Stimulated activated naive CD4-positive, alpha-beta T cell treated with Interleukin-2 at 50 U/mL for 16 hours (primary cell): ENCODE measurements at places on chromosomes 12 and 14.

- no peak for DNase-seq
Measured at GRCh38 chr14:104519721-104520120, 59.8 kb upstream of the C14orf180 start.

- no peak for DNase-seq
Measured at GRCh38 chr12:45231515-45232145, 15.7 kb downstream of the ANO6 start.

DNA sequence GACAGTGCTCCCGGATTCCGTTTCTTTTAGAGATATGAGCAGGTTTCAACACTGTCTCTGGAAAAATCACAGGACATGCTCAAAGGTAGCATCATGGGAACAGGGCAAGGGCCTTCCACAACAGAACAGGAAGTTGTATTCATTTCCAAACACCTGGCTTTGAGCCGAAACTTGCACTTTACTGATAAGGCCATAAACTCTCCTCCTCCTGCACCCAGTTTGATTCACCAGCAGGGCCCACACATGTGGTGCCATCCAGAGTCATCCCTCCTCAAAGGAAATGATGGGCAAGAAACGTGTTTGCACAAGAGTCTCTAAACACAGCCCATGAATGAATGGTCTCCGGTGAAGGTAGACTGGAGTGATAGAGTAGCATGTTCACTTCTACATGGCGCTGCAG, 268.4 kb upstream of the FKBP4 start:
- no peak for DNase-seq

DNA sequence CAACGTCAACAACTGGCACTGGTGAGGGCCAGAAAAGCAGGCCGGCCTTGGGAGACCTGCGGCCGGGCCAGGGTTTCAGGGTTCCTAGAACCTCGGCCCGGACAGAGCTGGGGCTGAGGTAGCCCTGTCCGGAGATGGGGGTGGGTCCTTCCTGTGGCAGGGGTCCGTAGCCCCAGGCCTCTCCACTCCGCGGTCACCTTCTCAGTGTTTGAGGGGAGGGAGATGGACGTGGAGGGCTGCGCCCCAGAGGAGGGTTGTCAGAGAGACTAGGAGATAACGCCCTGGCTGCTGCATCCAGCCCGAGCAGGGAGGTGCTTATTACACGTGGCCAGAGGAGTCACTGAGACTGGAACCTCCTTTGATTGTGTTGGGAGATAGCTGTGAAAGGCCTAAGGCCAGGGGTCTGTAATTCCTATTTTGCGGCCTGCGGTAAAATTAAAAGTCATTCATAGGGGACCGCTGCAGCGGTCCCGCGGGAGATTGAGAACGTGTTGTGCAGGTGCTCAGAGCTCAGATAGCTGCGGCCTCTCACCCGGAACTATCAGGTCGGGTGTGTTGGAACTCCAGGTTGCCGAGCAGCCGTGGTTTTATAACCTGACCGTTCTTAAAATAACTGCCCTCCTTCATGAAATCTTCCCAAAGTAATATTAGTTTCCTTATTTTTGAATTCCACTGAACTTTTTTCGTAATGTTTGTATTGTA, 507 bp downstream of the AHSA1 start:
- DNase-seq, result peak; percentile 26

DNA sequence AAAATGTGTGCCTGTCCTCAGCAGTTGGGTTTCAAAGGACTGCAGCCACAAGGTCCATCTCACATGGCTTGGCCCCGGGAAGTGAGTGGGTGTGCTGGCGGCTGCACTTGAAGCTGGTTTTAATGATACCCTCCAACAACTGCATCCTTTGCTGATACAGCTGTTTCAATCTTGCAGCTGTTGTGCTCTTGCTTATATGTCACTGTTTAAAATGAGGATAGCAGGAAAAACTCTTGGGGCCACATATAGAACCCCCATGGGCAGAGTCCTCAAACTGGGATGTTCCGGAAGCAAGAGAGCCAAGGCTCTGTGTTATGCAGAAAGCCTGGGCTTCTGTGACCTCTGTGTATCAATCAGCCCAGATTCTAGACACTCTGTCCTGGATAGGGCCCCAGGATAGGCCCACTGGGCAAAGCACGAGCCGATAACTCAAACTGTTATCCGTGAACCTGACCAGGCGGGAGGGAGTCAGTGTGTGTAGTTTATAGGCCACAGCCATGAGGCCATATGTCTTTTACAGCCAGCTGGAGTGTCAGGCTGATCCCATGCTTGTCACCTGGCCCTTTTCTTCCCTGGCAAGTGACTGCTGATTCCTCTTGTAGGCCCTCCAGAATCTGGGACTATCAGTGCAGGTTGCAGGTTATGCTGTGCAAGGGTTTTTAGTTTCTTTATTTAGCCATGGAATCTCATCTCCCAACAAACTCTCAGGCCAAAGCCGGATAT, 74.3 kb downstream of the SSPN start:
- DNase-seq, result no peak

- DNase-seq, result no peak
Measured at GRCh38 chr12:102043928-102044327, 17.9 kb downstream of the WASHC3 start.

DNA sequence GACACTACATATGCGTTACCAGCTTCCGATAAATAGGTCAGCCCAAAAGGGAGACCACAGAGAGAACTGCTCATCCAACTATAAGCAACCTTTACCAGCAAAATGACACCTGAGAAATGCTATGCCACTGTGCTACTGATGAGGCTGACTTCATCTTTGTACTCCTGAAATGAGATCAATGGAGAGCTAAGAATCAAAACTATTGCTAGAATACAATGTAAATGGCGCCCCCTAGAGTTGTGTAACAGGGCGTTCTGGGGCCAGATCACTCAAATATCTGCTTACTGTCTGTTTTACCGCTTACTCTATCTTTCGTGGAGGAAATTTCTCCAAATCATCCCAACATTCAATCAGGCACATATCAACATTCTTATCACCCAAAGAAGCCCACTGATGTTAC, 4.6 kb downstream of the ZNF384 start:
- DNase-seq, result peak; percentile 31

GRCh38 chr12:121579981-121580868, 598 bp downstream of the KDM2B start:
- DNase-seq, result peak; percentile 70

GRCh38 chr14:69726761-69727511, 40.0 kb upstream of the SRSF5 start:
- peak; percentile 72 for DNase-seq

- no peak for DNase-seq
Measured at GRCh38 chr14:61380984-61381383, 59.6 kb downstream of the PRKCH start.

GRCh38 chr12:41466300-41466699, 278.2 kb downstream of the PDZRN4 start:
- no peak for DNase-seq

DNA sequence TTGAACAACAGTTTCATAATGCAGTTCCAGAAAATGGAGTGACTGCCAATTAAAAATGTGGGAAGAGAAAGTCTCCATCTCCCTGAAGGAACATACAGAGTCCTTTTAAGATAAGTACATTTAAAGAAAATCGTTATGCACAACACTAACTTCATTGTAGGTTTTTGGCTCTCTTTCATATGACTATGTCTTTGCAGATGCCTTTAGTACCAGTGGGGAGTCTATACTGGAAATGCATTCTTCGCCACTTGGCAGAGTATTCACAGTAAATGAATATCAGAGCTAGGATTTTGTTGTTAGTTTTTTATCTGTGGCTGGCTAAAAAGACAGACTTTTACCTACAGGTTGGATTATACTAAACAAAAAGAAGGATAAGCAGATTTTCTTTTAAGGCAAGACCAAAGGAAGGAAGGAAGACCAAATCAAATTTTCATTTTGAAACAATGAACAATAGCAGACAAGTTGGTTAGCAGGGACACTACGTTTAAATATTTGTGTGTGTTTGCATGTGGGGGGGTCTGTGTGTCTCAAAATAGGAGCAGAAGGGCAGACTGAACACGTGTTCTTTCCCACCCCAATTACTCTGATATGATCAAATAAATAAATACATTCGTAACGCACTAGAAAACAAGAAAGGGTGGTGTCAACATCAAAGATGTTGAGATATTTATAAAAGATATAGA, 124.5 kb downstream of the BTG1 start:
- DNase-seq, result no peak

DNA sequence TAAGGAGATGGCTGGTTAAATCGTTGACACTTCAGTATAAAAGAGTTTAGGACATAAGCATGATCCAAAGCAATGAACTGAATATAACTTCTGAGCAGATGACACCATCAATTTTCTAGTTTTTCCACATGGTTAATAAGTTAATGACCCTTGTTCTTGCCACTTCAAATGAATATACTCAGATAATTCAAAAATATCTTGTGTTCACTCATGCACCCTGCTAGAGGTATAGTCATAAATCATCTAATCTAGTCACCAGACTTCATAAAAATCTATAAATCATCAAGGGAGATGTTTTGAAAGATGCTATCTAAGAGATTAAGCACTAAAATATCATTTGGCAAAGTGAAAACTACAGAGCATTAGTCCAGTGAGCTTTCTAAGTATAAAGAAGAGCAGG, 131.9 kb downstream of the MDGA2 start:
- DNase-seq, result no peak

DNA sequence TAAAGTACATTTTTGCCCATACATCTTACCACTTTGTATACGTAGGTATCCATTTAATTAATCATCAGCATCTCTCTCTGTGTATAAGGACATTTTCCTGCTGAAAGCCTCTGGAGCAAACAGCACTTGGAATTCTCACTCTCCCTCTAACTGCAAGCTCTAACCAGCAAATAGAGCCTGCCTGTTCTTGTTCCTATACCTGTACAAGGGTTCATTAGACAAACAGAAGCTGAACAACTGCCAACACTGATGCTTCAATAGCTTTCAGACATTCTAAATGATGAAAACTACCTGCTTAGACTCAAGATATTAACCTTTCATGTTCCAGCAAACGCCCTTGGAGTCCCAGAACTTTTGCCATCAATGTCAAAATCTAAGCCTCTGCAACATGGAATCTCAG, 98.0 kb downstream of the KCNH5 start:
- DNase-seq, result no peak

DNA sequence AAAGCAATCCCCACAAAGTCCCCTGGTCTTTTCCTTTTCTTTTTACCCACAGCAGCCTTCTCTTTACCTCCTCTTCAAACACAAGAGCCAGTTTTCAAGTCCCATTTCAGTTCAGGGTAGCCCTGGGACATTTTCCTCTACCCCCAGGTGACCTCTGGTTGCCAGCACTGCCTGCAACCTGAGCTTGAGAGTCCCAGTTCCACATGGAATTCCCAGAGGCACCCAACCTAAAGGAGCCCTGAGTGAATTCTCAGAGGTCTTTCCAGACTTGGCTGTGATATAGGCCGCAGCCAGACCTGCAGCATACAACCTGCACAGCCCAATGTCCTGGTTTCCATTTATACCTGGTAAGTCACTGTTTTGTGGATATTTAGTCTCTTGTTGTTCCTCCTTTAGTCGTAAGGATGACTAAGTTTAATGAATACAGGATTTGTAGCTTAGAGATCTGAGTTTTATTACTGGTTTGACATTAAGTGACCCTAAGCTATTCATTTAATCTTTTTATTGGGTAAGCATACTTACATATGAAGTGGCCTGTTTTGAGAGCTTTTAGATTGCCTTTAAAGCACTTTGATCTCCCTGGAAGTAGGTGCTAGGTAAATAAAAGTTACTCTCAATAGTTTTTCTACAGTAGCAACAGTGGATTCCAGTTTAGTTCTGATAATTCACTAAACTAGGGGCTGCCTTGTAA, 159.8 kb downstream of the TGFB3 start:
- DNase-seq, result no peak

DNA sequence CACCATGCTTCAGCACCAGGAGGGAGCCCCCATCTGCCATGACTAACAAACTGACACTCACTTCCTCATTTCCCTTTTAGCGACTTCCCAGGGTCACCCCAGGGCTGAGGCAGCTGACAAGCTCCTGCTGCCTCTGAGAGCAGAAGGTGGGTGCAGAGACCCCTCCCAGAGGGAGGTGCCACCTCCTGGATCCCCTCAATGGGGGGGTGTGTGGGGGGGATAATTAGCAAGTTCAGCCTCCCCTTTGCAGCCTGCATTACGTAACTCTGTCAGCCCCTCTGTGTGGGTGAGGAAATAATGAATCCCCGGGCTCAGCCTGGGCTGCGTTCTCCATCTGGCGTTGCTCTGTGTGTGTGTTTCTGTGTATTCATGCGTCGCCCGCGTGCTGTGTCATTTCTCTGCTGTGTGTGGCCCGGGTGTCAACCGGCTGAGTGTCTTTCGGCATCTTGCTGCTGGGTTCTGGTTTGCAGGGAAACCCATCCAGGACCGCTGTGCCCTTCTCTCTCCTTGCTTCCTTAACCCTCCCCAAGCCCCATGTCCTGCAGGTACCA, 28.0 kb downstream of the NOS1 start:
- DNase-seq, result no peak

- DNase-seq, result peak; percentile 51
Measured at GRCh38 chr12:49750027-49750995, 9.0 kb downstream of the TMBIM6 start.

DNA sequence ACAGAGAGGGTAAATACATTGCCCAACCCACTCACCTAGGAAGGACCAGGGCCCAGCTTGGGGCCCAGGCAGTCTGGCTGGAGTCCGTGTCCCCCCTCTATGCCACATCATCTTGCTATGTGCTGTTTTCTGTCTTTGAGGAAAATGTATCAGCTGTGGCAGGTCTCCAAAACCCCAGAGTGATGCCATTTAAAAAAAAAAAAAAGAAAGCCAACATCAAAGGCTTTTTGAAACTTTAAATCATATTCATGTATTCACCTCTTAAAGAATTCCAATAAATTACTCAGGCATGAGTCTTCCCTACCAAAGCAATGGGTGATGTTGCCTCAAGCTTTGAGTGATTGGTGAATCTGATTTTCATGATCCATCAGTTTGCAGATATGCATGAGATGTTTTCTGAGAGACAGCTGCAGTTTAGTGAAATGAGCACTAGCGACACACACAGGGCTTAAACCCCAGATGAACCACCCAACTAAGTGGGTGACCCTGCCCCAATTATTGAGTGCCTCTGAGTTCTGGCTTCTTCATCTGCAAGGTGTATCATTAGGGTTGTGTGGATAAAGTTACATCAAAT, 6.1 kb downstream of the KRT81 start:
- no peak for DNase-seq

- DNase-seq, result no peak
Measured at GRCh38 chr12:122079532-122080081, 1.1 kb downstream of the MLXIP start.

DNA sequence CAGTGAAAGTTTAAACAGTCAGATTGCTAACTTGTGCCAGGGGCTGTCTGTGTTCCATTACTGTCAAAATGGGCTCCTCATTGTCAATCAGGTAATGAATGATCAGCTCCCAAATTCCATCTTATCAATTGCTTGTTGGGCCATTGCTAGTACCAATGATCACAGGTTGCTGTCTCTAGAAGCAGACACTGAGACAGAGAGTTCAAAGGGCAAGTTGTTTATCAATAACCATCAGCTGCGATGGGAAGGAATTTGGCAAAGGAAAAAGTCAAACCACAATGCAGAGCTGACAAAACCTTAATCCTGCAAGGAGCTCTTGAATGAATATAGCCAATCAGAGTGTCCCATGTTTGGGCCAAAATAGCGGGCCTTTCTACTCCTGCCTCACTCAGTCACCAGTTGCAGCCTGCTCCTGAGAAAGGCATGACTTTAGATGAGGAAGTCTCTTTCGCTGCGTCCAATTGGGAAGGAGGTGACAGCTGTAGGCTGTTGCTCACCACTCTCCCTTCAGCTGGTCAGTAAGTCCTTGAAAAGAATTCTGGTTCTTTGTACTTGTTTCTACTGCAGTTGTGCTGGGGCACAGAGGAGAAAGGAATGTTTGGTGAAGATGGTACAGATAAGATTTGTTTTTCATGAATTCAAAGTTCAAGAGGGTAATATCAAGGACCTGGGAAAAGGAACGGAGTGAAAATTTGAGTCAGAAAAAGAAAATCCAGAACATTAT, 179.2 kb upstream of the PDE3A start:
- DNase-seq, result no peak

GRCh38 chr12:85617307-85618091, 218.7 kb downstream of the RASSF9 start:
- no peak for DNase-seq
